Fibroblast of the aortic adventitia (primary cell): ENCODE measurements at places on chromosomes 6 and 20.

DNA sequence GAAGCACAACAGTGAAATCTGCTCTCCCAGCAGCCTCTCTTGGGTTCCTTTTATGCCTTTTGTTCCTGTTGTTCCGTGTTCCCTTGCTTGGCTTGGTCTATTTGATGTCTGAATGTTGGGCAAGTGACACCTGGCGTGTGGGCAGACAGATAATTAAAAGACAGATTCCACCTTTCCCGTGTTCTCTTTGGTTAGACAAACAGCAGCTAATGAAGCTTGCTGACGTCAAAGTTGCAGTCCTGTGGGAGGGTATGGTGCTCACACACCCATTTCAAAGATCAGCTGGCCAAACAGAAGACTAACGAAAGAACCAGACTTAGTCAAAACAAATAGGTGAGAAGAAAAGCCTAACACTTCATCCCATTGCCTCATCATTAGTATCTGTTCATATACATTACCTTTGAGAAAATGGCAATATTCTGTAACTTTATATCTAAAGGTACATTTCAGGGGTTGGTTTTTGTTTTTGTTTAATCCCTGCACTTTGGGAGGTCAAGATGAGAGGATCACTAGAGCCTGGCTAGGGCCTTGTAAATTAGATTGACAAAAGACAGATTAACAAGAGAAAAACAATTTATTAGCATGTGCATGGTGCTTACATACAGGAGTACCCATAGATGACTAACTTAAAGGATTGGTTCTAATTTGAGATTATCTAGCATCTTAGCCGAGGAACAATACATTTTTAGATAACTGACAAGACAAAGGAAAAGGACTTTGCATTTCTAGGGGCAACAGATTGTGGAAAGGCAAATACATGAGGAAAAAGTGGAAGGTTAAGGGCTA is 48.9 kb upstream of the TNFRSF21 start:
- no peak for DNase-seq

- peak; percentile 54 for DNase-seq
Measured at GRCh38 chr6:158868890-158869825, 50.0 kb upstream of the EZR start.

GRCh38 chr20:62755817-62756724 is 40.2 kb upstream of the MRGBP start:
- peak; percentile 66 for DNase-seq

- peak; percentile 35 for DNase-seq
Measured at GRCh38 chr6:10763006-10763405, 15.4 kb downstream of the TMEM14B start.

GRCh38 chr6:116872771-116873170 is 4.3 kb upstream of the RFX6 start:
- no peak for DNase-seq

- no peak for DNase-seq
Measured at GRCh38 chr6:56580271-56580670, 62.4 kb downstream of the DST start.

- DNase-seq = no peak
Measured at GRCh38 chr6:102023977-102024657, 630.6 kb downstream of the GRIK2 start.

DNA sequence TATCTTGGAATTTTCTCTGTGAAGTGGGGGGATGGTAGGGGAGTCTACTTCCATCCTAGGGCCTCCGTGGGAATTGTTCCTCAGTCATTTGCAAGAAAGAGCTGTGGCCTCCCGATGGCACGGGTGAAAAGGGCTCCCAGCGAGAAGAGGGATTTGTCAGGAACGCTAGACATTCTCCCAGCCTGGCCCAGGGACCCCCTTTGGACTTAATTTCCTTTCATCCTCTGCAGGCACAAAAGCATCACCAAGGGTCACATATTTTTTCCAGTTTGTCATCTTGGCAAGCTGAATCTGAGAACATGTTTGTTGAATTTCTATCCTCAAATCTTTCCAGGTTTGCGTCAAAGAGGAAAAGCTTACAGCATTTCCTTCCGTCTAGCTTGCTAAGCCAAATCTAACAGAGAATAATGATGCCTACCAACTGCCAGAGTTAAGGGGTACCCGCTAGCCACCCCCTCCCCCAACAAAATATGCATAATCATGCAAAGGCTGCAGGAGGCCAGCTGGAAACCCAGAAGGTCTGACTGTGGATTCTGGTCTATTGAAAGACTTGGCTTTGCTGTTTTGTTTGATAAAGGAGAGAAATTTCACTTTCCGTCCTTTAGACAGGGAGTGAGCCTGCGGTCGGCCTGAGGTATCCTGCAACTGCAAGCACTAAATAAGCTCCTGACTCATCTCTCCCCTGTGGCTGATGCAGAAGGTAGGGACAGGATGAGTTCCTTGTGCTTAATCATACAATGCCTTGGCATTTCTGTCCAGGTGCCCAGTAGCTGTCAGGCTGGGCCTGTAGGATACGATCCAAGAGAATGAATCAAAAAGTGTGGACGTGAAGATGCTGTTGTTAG is 23.1 kb downstream of the PSMG4 start:
- DNase-seq = peak; percentile 97

DNA sequence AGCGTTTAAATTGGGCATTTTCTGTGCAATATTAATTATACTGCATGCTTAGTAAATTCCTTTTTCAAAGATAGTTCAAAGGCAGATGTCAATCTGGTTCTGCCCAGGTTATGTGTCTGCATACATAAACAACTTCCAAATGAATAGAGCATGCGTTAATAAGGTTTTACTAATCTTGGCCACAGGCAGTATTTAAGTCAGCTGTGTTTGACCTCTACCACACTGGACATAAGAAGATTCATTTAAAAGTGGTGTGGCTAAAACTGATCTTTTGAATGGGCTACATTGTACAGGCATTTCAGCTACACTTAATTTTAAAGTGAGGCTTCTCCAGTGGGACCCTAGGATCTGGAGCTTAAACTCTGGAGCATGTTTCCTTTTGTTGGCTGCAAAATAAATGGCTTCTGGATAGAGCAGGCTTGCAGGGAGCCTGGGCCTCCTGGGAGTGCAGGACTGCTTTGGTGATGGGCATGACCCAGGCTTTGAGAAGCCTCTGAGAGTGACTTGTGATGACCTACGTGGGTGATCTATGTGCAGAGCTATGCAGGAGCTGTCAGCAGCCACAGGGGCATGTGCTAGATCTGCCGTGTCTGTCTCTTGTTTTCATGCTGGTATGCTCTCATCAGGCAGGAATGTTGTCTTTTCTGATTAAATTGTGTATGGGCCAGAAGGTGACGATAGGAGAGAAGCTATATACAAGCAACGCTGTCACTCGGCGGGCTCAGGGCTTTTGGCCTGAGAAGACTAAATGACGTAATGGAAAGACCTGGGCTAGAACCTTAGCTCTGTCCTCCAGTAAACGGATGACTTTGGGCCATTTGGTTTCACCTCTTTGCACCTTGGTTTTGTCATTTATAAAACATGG is 331.2 kb downstream of the QKI start:
- peak; percentile 20 for DNase-seq

DNA sequence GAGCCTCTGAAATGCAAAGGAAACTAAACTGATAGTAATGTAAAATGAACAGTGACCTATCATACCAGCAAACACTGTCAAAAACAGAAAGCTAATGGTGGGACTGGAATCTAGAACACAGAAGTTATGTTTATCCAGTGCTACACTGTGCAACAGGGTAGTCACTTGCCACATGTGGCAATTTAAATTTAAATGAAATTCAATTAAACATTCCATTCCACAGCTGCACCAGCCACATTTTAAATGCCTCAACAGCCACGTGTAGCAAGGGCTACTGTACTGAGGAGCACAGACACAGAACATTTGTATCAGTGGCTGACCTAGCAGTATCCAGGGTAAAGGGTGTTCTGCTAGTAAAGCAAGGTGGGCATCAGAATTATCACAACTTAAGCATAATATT is 5.6 kb upstream of the POLR1H start:
- no peak for DNase-seq

DNA sequence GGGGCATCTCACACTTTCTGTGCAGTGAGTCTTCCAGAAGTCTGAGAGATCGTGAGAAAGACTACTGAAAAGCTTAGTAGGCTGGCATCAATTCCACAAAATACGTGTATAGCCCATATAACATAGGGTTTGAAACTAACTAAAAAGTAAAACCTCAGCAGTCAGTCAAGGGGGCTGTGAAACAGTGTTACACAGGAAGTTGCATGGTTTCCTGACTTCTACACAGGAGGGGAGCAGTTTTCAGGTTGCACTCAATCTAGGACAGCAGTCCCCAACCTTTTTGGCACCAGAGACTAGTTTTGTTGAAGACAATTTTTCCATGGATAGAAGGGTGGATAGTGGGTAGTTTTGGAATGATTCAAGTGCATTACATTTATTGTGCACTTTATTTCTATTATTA is 4.7 kb upstream of the LY86 start:
- no peak for DNase-seq

DNA sequence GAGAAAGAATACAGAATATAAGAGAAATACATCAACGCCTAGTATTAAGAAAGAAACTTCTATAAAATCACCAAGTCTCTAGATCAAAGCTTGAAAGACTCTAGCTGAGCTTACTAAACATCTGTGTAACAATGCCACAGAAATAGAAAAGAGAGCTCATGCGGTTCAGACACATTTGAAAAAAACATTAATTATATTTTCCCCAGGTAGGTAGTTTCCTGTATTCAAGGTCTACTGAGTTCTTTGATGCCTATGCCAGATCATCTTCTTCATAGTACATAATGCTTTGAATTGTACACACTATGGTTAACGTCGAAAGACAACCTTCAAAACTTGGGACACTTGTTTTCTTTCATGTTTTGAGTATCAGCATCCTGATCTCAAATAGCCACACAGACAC is 11.3 kb downstream of the MOXD1 start:
- no peak for DNase-seq

DNA sequence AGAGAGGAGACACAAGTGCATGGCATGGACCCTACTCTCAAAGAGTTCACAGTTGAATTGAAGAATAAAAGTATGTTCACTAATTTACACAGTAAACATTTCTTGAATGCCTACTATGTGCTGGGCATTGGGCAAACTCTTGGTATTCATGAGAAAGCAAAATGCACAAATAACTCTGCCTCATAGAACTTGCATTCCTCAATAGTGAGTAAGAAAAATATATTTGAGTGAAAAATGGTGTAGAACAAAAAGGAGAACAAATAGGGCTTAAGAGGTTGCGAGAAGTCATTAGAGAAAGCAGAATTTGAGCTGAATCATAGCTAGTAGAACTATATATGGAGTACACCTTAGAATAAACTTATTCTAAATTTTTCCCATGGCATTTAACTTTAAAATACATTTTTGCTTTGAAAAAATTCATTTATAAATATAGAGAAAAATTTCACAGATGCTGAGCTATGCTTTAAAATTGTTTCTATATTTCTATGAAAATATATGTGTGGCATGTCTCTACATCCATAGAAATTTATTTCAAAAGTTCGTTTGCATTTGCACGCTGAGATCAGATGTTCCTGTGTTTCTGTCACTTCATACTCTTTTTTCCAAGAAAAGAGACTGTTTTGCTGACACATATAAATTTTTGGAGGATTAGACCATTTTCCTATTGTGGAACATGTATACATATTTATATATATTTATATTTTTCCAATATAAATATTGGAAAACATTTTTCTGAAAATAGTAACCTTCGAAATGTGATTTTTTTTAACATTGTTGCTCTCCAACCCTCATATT is 236.1 kb downstream of the KCNQ5 start:
- peak; percentile 30 for DNase-seq

DNA sequence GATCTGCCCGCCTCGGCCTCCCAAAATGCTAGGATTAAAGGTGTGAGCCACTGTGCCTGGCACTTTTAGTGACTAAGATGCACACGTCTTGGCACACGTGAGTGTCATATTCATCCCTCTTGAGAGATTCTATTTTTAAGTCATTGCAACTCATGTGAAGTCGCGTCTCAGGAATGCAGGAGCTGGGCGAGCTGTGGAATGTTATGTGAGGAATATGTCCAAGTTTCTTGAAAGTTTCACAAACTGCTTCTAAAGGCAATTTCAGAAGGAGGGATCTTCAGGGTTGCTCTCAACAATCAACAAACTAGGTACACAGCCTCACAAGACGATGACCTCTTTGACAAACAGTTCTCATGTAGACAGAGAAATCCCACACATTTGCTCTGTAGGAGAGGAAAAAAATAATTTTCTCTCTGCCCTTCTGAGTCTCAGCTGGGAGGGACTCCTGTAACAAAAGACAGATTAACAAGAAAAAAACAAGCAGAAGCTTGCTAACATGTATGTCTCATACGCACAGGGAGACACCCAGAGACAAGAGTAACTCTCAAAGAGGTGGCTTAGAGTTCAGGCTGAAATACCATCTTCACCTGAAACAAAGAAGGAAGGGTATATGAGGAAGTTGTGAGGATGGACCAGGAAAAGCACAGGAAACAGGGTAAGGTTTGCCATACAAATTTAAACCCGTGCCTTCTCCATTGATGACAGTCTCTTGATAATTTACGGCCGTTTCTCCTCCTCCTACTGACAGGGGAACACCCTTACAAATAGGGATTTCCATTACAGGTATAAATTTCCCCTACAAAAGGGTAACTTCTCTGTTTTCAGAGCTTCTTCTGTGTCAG is 45.3 kb upstream of the FAM50B start:
- peak; percentile 99 for DNase-seq

- peak; percentile 93 for DNase-seq
Measured at GRCh38 chr6:121823437-121823851, 388.0 kb downstream of the GJA1 start.

GRCh38 chr6:136647363-136647852 is 97.2 kb upstream of the MAP7 start:
- peak; percentile 91 for DNase-seq

- DNase-seq = no peak
Measured at GRCh38 chr6:128078276-128078675, 177.4 kb upstream of the THEMIS start.

GRCh38 chr6:69392745-69393144 is 404.1 kb downstream of the LMBRD1 start:
- no peak for DNase-seq

GRCh38 chr20:62220666-62221568 is 839 bp upstream of the HRH3 start:
- DNase-seq = no peak
